ENCODE measurements at places on chromosomes 7 and 10.
A peak's percentile ranks its signal among the peaks of the same experiment; 100 is the strongest.

DNA sequence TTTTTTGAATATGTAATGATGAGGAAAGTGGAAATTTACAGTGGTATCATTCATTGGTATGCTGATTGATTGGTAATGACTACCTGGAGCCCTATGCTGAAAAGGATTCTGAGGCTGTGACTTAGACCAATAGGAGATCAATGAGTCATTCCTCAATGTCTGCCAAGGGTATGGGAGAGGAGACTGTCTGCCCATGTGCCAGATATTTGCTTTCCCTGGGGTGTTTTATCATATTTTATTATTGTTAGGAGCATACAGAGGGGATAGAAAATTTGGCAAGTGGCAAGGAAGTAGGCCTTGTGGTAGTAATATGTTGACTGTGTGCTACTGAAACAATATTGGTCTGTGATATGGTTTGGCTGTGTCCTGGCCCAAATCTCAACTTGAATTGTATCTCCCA, 54.8 kb downstream of the ASAH2B start:
- DNase-seq, result no peak

DNA sequence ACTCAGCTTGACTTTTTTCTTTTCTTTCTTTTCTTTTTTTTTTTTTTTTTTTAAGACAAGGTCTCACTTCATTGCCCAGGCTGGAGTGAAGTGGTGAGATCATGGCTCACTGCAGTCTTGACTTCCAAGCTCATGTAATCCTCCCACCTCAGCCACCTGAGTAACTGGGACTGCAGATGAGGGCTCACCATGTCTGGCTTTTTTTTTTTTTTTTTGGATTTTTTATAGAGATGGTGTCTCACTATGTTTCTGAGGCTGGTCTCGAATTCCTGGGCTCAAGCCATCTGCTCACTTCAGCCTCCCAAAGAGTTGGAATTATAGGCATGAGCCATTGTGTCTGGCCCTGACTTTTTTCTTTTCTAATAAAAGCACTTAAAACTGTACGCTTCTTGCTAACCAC, 358.2 kb upstream of the IGFBP3 start:
- peak; percentile 84 for DNase-seq

DNA sequence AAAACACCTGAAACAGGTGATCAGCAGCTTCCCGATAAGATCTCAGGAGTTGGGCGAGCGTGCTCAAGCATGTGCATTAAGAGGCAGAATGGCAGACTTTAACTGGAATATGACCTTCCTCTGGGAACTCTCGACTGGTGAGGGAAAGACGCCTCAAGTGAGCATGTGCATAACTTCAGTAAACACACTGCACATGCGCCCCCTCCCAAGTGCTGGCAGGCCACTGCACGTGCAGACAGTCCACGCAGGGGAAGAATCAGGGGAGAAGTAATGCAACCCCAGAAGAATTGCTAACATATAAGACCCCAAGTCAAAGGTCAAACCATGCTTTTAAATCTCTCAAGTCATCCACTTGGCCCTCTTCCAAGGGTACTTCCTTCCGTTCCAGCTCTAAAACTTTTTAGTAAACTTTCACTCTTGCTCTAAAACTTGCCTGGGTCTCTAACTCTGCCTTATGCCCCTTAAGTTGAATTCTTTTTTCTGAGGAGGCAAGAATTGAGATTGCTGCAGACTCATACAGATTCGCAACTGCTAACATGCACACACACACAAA, 541.0 kb downstream of the TNS3 start:
- DNase-seq, result no peak

DNA sequence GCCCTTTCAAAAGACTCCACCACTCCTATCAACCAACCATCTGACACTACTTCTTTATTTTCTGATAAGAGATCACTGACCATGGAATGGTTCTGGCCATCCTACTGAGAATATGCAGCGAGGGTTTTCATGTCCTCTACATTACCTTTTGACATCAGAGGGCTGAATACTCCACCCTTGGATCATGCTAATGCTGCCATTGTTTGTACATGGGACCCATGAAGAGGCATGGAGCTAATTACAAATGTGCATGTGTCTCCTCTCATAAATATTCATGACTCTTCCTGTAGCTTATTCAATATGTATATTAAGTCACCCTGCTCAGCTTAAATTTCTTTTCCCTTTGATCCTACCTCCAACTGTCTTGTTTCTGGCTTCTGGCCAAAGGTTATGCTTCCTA, 1065.8 kb upstream of the GHITM start:
- DNase-seq, result no peak

GRCh38 chr10:32373496-32373895, 26.5 kb upstream of the EPC1 start:
- no peak for DNase-seq

DNA sequence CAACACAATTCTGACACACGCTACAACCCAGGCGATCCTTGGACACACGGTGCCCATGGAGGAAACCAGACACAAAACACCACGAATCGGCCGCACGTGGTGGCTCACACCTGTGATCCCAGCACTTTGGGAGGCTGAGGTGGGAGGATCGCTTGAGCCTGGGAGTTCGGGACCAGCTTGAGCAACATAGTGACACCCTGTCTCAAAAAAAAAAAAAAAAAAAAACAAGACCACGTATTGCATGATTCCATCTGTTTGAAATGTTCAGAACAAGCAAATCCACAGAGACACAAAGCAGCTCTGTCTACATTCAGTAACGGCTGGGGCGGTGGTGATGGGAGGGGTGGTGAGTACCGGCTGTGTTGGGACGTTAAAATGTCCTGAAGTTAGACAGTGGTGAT, 25.2 kb downstream of the ADAP1 start:
- no peak for DNase-seq

- DNase-seq, result no peak
Observed at GRCh38 chr7:75993689-75994387, 557 bp downstream of the TMEM120A start.

DNA sequence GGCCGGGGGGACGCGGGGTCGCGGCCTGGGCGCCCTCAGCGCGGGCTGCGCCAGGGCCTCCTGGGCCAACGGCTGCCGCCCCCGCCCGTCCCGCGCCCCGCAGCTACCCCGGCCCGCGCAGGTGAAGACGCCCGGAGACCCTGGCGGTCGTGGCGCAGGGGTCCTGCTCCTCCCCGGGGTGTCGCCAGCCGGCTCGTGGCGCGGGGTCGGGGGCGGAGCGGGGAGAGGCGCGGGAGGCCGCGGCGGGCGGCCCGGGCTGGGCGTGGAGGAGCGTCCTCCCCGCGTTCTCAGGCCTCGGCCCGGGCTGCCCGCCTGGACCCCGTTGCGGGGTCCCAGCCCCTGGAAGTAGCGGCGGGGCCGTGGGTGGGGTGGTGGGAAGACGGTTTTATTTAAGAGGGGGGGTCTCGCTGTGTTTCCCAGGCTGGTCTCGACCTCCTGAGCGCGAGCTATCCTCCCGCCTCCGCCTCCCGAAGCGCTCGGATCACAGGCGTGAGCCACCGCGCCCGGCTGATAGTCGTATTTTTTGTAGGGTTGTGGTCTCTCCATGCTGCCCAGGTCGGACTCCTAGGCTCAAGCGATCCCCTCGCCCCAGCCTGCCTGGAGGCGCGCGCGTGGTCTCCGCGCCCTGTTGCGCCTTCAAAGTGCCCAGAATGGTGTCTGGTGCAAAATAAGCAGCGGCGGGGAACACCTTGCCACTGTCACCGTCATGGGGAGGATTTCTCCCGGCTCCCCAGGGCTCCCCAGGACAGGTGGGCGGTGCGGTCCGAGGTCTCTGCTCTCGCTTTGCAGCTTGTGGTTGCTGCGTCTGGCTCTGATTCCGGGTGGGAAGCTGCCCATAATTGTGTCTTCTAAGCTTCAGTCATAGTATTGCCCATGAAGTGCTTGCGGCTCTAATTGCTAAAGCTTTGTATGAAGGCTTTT, 15.3 kb upstream of the SUN1 start:
- no peak for DNase-seq

DNA sequence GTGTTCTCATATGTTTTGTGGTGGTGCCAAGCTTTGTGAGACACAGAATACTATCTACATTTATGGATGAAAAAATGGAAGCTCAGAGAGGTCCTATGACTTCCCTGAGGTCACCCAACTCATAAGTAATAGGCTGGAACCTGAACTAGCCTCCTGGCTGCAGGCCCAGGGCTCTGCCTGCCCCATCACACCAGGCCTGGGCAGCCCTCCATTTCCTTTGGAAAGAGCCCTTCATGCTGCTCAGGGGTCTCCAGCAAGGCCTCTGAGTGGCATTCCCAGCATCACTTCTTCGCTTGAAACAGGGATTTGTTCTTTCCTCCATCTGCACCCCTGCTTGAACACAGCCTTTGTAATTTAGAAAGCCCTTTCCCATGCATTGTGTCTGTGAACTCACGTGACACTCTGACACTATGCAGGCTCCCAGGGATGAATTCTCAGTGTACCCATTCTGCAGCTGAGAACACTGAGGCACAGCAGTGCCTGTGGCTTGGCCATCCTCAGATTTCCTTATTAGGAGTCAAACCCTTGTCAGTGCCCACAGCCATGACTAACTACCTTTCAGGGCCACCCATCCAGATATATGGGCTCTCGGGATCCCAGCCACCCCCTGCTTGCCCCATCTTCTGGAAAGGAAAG, 127.8 kb upstream of the PPIF start:
- DNase-seq, result no peak

DNA sequence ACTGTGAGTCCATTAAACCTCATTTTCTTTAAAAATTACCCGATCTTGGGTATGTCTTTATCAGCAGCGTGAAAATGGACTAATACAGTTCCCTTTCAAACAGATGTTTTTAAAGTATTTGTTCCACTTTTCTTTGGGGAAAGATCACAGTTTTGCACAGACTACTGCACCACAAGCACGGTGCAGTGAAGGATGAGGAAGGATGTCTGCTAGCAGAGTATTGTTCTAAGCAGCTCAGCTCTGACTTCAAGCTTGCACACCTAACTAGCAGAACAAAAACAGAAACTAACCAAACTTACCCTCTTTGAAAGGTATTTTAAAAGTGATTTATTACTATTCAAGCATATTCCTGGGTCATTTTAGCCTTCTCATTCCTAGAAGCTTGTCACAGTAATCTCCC, 20.0 kb downstream of the THNSL1 start:
- no peak for DNase-seq

DNA sequence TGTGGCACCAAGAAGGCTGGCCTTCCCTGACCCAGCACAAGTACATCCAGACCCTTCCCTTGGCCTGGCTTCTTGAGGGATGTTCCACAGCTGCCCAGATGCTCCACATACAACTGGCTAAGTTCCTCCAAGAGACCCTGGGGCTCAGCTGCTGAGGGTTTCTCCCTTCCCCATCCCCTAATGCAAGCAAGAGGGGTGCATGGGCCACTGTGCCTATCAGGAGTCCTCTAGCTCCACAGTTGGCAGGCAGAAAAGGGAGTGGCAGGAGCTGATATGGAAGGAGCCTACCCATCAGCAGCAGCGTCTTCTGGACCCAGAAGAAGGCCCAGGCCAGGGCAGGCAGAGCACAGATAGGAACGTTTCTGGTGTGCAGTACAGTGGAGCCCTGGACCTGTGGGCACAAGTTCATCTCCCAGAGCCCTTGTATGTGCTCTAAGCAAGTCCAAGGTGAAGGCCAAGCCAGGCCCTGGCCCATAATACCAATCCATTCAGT, 26.2 kb downstream of the VSIR start:
- no peak for DNase-seq

- no peak for DNase-seq
Observed at GRCh38 chr10:90925079-90926029, 4.5 kb upstream of the ANKRD1 start.

DNA sequence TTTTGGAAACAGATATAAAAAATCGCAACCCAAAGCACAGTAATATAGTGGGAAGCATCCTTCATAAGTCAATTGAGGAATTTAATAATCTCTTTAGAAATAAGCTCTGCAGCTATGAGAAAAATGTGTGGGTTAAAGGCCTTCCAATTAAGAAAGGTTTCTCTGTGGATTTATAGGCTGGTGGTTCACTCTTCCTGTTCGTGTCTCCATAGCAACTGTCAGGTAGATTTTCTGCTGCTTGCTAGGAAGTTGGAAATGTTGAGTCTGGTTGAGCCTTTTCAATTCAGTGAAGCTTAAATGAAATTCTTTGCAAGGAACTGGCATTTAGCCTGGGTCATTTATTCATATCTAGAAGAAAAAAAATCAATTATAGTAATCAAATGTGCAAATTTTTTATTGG, 652.8 kb upstream of the CELF2 start:
- DNase-seq, result no peak

DNA sequence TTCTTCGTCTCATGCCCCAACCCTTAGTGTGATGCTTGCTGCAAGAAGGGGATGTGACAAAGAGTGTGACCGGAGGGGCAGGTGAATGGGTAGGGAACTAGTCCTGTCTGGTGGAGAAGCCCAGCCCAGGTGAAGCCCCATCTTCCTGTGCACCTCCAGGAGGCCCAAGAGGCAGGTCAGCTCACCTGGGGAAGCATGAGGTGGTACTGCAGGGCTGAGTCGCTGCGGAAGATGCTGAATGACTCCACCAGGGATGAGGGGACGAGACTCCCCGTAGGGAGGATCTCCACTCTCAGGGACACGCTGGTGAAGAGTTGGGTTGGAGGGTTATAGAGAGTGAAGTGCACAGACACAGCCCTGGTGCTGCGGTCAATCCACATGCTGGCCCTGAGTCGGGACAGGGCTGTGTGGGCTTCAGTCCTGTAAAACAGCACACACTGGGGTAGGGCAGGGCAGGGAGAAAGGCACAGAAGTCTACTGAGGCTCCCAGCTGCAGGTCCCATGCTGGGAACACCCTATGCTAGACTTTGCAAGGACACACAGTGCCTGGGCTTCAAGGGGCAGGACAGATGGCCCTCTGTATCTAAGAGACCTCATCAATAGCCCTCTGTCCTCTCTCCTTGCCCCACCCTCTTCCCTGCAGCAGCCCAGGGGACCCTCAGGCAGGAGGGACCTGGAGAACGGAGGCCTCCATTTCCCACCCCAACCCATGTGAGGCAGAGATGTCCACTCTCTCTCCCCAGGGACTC, 136.5 kb downstream of the PKD1L1 start:
- DNase-seq, result no peak

- no peak for DNase-seq
Observed at GRCh38 chr10:387909-388660, 252.8 kb downstream of the ZMYND11 start.

DNA sequence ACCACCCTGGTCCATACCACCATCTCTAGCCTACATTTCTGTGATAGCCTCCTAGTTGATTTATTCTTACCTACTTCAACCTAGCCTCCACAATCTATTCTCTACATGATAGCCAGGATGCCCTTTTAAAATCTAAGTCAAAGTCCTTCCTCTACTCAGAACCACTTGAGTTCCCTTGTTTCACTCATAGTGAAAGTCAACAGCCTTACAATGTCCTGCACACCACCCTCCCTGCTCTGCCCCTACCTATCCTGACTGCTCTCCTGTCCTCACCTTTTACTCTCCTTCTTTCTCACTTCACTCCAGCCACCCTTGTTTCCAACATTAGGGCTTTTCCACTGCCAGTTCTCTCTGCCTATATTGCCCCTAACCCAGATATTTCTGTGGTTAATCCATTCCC, 146.7 kb downstream of the GRM3 start:
- DNase-seq, result no peak

GRCh38 chr10:18689498-18689897, 30.3 kb downstream of the ARL5B start:
- DNase-seq, result peak; percentile 56

DNA sequence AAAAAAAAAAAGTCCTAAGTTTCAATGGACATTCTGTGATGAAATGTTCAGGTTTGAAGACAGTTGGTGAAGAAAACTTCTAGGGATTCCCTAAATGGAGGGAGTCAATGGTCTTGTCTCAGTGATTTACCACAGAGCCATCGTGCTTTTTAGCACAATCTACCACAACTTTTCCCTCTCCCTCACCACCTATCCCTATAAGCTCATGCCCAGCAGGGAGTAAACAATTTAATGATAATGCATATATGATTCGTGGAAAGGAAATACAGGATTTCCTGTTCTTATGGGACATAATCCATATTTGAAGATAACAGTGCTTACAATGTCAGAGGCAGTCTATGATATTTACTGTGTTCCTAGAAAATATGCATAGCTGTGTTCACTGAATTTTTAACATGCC, 38.4 kb upstream of the CD36 start:
- DNase-seq, result no peak

All from kidney glomerular epithelial cell (primary cell).